COR-L47 (cell line): ENCODE measurements at places on chromosomes 12 and 14.

DNA sequence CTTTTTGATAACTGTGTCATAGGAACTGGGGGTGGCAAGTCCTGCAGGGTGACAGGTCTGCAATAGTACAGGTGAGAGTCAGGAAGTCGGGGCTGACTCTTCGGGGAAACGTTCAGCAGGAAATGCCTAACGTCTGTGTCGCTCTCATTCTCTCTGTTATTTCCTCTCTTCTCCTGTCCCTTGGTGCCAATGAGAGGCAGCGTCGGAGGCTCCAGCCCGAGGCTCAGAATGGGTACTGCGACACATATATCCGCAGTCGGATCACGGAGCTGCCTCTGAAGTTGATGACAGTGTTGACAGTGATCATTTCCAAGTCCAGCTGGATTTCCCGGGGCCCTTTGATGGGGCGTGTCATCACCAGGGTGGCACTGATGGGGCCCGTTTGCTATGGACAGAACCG is 2.7 kb upstream of the TC2N start:
- DNase-seq, result no peak

DNA sequence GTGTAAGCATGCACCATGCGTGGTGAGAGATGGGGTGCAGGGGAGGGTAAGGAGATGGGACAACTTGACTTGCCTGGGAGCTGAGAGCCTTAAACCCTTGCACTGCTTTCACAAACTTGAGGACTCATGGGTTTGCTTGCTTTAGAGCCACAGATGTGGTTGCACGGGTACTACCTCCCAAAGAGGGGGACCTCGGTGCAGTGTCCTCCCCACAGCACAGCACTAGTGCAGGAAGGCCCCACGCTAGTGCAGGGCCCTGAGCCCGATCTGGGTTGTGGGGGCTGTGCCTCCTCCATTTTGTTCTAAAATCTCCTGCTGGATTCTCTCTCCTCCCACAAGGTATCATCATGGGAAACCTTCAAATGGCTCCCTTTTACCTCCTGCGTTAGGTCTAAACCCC is 11.2 kb downstream of the KRT72 start:
- no peak for DNase-seq

GRCh38 chr12:7864601-7865150 is 8.0 kb downstream of the SLC2A14 start:
- no peak for DNase-seq

DNA sequence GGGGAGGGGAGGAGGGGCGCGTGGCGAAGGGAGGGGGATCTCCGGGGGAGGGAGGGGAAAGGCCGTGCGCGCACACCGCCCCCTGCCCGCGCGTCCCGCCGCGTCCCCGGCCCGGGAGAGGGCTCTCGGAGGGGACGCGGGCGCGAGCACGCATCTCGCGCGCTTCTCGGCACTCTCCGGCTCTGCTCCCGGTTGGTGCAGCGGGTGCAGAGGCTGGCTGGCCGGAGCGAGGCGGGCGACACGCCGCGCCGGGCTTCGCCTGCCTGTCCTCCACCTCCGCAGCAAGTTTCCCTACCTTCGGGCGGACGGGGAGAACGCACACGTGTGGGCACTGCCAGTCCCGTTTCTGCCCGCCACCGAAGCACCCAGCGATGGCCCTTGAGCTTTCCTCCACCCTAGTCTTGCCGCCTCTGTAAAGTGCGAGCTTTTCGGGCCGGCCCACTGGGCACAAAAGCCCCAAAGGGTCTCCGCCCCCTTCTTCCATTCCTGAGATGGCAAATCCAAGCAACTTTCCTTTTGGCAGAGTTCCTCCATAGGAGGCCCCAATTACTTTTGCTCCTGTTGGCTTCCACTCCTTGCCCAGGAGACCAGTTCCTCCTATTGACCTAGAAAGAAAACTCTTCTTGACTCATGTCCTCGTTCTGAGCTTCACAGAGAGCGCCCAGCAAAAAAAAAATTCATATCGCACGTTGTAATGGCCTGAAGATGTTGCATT is 363 bp upstream of the CSAD start:
- peak; percentile 85 for DNase-seq

DNA sequence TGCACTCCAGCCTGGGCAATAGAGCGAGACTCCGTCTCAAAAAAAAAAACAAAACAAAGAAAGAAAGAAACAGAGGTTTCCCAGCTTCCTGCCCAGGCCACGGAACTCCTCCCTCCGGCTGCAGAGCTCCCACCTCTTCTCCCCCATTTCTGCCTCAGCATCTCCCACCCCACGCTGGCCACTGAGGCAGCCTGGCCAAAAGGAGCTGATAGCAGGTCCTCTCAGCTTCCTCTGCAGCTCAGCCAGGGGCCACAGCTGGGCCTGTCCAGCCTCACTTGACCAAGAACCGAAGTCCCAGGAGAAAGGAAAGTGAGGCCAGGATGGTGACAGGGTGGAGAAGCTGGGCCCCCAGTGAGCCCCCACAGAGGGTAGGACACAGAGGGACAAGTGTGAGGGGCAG is 33.4 kb upstream of the CD9 start:
- no peak for DNase-seq

DNA sequence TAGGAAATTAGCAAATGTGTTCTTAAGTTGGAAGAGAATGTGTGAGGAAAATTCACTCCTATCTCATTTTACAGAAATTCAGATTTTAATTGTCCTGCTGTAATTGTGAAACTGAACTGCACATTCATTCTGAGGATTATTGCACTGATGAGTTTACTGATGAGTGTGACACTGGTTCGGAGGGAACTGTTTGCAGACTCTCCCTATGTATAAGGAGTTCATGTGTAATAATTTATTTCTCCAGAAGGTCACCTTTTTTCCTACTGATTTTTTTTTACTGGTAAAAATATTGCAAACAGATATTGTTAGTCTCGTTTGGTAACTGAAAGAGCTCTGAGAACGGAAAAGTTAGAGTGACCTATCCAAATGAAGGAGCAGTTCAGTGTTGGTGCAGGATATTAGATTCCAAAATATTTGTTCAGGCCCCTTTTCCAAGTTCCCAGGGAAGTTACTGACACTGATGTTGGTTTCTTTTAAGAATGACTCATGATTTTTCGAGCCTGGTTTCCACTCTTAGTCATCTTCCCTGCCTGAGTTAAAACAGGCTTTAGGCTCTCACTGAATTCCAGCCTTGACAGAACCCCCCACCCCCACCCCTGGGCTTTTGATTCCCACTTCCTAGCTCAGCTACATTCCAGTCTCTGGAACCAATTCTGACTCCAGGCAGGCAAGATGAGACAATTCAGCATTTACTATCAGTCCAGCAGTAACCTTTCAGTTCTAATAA is 18.4 kb downstream of the ANO6 start:
- DNase-seq, result no peak

- no peak for DNase-seq
Measured at GRCh38 chr14:89279649-89280232, 137.3 kb downstream of the FOXN3 start.

DNA sequence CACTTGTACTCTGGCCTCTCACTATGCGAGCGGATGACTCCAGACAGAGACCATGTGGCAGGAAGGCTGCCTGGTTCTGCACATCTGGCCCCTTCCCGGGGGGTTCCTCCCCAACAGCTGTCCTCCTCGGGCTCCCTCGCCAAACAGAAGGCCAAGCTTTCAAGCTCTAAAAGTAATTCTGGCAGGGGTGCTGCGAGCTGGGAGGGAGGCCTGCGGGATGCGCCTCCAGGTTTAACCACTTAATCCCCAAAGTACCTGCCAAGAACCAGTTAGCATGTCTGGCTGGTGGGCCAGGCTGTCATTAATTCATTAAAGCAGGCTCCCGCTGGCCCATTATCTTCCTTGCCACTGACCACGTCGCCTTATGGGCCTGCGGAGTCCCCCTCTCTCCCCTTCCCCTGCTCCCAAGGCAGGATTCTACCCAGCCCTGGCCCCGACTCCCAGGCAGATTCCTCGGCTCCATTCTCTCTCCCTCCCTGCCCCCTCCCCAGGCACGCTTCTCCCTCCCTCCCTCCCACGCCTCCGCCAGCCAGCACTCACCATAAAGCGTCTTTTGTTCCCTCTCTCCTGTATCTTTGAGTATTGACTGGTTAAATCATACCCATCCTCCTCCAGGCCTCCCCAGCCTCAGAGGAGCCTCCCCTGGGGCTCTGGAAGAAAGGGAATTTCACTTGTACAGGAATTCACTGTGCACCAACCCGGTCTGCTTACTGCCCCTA is 4.9 kb downstream of the HRK start:
- DNase-seq, result no peak

DNA sequence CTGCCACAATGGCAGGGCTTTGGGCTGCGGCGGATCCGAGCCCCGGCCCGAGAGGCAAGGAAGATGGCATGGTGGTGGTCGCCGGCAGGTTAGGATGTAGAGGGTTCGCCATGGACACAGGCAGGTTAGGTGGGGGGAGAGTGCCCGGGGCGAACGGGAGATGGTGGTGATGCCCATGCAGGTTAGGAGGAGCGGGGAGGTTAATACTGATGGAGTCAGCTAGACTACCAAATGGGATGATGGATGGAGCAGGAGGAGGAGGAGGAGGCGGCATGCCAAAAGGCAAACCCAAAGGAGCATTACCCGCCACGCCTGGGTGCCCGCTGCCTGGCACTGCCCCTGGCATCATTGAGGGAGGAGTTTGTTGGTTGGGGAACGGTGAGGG is 6.2 kb downstream of the MYL6 start:
- no peak for DNase-seq

DNA sequence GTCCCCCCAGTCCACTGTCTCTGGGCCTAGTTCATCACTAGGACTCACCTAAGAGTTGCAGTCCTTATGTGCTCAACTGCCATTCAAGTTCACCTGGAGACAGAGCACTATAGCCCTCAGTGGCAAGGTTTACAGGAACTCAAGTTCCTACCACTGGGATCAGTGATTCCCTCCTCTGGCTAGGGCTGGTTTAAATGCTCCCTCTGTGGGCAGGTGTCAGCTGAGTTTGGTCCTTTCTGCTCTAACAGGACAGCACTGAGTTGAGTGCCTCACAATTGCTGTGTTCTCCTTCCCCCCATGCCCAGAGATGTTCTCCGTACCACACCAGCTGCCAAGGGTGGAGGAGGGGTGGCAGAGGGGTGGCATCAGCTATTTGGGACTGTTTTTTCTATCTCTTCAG is 20.8 kb upstream of the SAV1 start:
- DNase-seq, result no peak

DNA sequence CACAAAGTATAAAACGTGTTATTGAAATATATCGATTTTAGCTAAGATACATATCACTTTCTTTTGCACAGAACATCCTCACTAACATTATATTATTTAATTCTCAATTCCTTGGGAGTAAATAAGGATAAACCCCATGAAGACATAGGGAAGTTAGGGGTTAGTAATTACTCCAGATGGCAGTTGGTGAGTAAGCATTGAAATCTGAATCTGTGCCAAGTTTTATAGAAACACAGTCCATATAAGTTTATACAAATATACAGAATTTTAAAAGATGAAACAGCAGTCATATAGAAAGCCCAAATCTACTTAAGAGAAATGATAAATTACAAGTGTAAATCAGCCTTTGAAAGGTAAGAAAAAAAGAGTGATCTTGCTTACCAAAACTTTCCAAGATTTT is 200.4 kb upstream of the SYT10 start:
- DNase-seq, result peak; percentile 0

DNA sequence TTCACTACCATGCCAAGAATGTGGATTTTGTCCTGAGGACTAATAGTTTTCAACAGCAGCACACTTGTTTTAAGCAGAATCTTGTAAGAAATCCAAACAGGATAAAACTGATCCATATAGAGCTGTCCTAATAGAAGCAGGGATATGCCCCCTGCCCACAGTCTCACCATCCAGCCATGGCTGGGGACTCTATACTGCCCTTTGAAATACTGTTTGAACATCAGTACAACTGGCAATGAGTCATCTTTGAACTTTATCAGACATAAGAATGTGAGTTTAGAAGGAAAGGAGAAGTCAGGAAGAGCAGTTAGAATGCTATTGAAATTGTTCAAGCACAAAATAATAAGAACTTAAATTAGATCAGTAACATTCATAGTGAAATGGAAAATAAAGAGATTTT is 3.8 kb upstream of the C12orf42 start:
- no peak for DNase-seq
